ENCODE measurements at places on chromosomes 6 and 20. TPM values are rescaled to one million over a fixed set of nuclear protein-coding genes. Genes with fewer than 3 reads are reported as not detected.

DNA sequence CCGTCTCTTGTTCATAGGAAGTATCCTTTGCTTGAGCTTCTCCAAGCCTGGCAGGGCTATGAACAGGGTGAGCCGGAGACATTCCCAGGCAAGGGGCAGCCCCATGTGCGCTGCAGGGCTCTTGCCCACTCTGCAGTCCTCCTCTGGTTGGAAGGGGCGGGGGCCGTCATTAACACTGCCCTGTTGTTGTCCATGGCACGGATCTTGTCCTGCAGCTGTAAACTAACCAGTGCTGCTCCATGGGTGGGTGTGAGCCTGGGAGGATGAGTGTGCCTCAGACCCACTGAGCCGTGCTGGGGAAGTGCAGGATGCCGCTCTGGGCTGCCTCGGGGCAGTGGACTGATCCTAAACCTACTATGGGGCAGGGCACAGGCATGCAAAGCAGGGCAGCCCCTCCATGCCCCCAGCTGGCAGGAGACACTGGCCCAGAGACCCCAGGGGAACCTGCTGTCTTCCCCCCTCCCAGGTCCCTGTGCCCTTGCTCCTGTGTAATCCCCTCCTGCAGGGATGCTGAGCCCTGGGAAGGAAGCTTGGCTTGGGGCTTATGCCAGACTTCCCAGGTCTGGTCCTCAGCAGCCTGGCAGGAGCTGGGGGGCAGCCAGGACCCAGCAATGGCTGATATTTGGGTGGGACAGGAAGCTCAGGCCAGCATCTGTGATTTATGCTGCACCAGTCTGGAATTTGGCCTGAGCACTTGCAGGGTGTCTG, 8.5 kb downstream of the EBF4 start:
- DNase-seq: no peak
- H3K4me1 ChIP-seq: no peaks in the 10 kb centered on the region
- no peak overlapping the region for H3K27ac ChIP-seq

DNA sequence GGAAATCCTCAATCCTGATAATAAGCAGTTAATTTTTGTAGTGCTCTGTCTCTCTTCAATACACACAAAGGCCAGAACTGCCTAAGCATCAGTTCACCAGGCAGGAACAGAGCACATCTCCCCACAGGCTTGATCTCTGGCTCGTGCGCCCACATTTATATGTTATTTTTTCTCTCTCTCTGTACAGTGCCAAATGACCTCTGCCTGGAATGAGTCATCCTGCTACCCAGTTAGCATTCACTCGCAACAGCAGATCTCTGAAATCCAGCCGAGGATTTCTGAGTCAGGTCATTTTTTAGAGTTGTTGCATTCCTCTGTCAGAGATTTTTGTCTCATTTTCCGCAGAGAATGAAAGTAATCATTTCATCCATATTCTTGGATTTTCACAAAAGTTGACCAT, 107.1 kb downstream of the COL12A1 start:
- peak; percentile 35 for DNase-seq
- no peaks in the 10 kb centered on the region for H3K27me3 ChIP-seq
- H3K27ac ChIP-seq: peak overlapping the region; percentile 8
- no peak overlapping the region for H3K4me3 ChIP-seq
- H3K4me1 ChIP-seq: no peaks in the 10 kb centered on the region

Gene MCCD1
- not detected for total RNA-seq

- DNase-seq: no peak
- H3K27me3 ChIP-seq: no peaks in the 10 kb centered on the region
- H3K27ac ChIP-seq: peak overlapping the region; percentile 61
- H3K4me3 ChIP-seq: no peak overlapping the region
- H3K4me1 ChIP-seq: peaks cover 3% of the 10 kb centered on the region
Measured at GRCh38 chr6:160127270-160128124, 5.9 kb downstream of the SLC22A1 start.

Gene PKIB
- 2.7 TPM for total RNA-seq

Gene HUS1B
- 0.26 TPM for total RNA-seq

DNA sequence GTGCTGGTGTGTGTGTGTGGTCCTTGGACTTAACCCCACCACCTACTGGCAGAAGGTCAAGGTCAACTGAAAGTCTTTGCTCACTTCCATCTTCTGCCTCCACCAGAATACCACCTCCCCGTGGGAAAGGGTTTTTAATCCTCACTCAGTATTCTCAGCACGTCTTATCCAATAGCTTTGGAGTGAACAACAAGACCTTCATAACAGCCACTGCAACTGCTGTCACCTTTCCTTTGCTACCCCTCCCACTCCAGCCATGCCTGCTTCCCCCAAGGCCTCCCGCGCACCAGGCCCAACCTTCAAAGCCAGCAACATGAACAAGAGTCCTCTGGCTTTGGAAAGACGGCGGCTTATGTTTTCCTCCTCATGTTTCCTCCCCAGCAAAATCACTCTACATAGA, 787 bp upstream of the BTN2A2 start:
- H3K27ac ChIP-seq: no peak overlapping the region
- H3K4me1 ChIP-seq: no peaks in the 10 kb centered on the region
- no peak for DNase-seq
- no peaks in the 10 kb centered on the region for H3K27me3 ChIP-seq
- no peak overlapping the region for H3K4me3 ChIP-seq

Gene PDYN
- not detected for total RNA-seq

Gene CRIP3
- 7.9 TPM for total RNA-seq

DNA sequence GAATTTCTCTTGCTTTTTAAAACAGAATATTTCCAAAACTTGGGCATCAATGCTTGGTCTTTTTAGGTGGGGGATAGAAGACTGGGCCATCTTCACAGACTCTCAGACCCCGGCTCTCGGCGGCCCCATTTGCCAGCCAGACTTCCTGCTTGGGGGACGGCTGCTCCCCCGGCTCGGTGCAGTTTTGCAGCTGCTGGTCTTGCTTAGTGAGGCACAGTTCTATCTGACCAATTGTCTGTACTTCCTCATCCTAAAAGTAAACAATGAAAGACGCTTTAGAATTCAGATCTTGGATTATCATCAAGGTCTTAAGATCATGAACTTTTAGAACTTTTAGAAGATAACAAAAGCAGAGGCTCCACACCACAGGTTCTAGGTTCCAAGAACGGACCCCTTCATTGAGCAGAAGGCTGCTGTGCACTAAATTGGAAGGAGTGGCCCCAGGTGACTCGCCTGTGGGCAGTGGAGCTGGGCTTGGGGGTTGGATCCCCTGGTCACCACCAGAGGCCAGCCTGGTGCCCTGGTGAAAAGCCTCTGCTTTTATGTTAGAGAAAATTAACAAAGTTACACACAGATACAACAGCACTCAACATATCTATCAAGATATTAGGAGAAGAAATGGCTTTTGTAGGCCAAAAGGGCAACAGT, 26.7 kb downstream of the RNASET2 start:
- H3K4me3 ChIP-seq: no peak overlapping the region
- no peaks in the 10 kb centered on the region for H3K27me3 ChIP-seq
- DNase-seq: no peak
- H3K36me3 ChIP-seq: no peaks in the 10 kb centered on the region
- H3K4me1 ChIP-seq: no peaks in the 10 kb centered on the region

Gene BHLHE23
- not detected for total RNA-seq

- no peaks in the 10 kb centered on the region for H3K36me3 ChIP-seq
- peaks cover 6% of the 10 kb centered on the region for H3K4me1 ChIP-seq
- H3K4me3 ChIP-seq: no peak overlapping the region
- no peaks in the 10 kb centered on the region for H3K27me3 ChIP-seq
- H3K27ac ChIP-seq: no peak overlapping the region
Measured at GRCh38 chr6:90222724-90223198, 73.9 kb downstream of the BACH2 start.
